ENCODE measurements at places on chromosomes 1 and 21.

DNA sequence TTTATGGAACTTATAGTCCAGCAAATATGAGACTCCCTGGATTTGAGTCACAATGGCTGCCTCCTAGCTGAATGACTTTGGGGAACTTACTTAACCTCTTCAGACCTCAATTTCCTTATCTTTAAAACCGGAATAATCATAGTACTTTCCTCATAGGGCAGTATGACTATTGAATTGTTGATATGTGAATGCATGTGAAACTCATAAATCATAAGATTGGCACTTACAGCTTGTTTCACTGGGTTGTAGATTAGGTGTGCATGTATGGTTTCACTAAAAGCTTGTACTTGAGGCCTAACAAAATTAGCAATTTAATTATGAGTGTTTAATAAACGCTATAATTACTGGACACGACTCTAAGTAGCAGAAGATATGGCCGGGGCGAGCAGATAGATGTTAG lies 72.5 kb downstream of the ST6GALNAC5 start:
- DNase-seq, result no peak

DNA sequence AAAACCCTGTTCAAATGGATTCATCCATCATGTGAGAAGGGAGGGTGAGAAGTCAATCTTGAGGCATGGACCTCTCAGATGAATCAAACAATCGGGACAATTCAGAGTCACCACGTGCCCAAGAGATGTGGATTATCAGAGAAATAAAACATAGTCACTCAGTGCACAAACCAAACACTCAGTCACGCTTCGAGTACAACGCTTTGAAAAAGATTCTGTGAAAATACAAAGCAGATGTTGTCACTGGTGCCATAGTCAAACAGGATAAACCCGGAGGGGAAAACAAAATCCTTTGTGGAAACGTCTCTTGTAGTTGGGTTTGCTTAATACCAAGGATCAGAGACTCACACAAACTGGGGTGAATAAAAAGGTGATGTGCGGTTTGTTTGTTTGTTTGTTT lies 188.4 kb downstream of the RRAGC start:
- no peak for DNase-seq

- no peak for DNase-seq
Measured at GRCh38 chr1:245051349-245052221, 103.2 kb upstream of the KIF26B start.

- no peak for DNase-seq
Measured at GRCh38 chr1:244548558-244549115, 87.6 kb downstream of the CATSPERE start.

GRCh38 chr1:14660801-14661200 lies 62.3 kb downstream of the KAZN start:
- DNase-seq, result no peak

- DNase-seq, result no peak
Measured at GRCh38 chr1:167674156-167674555, 44.1 kb downstream of the RCSD1 start.

- DNase-seq, result no peak
Measured at GRCh38 chr1:51946300-51946699, 44.2 kb downstream of the RAB3B start.

- no peak for DNase-seq
Measured at GRCh38 chr1:94858276-94858675, 38.1 kb downstream of the SLC44A3 start.

GRCh38 chr1:176925223-176925622 lies 239.3 kb downstream of the ASTN1 start:
- no peak for DNase-seq

DNA sequence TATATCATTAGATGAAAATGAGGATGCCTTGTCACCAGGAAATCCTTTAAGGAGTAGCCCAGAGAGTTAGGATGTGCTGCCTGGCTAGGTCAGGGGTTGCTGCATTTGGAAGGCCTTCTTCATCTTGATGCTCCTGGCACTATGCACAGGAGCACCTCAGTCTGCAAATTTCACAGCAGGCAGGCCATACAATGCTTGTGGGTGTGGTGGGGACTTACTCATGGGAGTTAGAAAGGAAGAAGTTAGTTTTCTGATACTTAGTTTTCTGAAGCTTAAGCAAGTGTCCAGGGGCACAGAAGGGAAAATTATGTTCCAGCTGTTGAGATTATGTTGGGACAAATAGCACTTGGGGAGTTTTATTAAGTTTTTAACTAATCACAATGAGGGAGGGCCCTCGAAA lies 11.4 kb downstream of the HLX start:
- no peak for DNase-seq

GRCh38 chr1:51754666-51755065 lies 123.9 kb downstream of the NRDC start:
- no peak for DNase-seq

DNA sequence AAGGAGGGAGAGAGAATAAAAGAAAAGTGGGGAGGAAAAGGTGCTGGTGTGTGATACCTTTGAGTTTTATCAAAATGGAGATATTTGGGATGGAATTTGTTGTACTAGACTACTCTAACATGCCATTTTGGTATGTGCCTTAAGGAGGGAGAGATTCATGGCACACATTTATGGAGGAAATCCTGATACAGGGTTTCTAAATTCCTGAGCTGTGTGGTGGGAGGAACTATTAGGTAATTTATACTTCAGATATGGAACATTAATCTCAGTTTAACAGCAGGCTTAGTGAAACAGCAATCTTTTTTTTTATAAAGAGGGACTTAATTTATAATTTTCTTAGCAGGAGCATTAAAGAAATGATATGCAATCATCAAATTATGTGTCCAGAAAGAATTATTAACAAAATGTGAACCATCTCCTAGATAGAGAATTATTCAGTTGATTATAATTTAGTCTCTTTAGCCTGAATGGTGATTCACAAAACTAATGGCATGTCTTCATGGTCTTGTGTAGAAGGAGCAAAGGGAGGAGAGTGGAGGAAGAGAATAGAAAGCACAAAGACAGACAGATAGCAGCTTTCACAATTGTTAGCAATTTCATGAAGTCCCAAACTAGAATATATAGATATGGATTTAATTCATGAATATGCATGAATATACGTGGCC lies 301.6 kb downstream of the HLX start:
- no peak for DNase-seq

DNA sequence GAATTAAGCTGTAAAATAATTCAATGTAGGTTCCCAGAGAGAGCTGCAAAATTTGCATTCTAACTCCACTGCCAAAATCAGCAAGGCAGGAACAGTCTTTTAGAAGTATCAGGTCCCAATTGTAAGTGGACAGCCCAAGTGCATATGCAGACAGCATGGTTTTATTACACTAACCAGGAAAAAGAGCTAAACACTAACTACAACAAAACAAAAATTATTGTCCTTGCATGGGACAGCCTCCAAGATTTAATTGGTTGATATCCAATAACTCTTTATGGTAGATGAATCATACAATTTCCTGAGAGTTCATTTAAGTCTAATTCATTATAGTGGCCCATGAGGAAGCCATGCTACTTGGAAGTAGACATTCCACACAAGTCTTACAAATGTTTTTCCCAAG lies 154.3 kb upstream of the ZNF648 start:
- DNase-seq, result no peak

GRCh38 chr1:26986658-26987057 lies 6.8 kb upstream of the TRNP1 start:
- no peak for DNase-seq

DNA sequence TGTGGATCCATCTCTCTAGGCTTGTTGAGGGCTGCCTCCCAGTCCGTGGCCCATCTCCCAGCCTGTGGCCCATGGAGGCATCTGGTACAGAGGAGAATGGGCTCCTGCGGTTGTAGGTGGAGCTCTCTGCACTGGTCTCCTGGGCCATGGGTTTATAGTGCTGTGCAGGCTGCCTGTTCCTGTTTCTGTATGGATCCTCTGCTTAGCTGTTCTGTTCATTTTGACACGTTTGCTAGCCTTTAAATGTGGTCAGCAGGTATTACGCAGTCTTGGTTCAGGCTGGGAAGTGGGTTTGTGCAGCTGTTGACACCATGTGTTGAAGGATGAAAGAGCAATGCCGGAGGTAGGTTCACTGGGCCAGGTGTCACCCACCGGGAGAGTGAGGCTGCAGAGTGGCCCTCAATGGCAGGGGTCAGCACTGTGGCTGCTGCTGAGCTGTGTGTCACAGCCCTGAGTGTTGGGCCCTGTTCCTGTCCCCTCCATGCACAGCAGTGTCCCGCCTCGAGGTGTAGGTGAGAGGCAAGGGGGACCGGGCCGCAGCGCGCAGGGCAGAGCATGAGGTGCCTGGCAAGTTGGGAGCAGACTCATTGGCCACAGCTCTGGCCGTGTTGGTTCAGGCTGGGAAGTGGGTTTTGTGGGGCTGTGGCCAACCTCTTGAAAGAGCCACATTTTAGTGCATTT lies 39.0 kb downstream of the SNAP47 start:
- DNase-seq, result peak; percentile 30

DNA sequence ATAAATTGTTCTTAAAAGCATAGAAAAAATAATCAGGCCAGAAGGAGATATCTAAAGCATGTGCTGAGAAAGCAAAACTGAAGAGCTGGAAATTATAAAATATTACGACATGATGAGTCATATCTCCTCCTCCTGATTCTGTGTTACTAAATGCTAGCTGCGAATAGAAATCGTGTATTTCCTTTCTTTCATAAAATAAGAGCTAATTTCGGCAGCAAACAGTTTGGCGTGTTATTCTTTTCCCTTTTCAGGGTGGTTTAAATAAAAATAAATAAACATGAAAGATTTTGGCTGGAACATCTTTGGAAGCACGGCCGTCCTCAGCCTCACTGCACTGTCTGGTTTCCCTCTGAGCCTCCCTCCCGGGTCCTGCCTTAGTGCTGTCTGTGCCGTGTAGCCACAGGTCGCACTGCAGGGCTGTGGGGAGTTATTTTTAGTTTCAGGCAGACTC lies 56.0 kb downstream of the ADARB1 start:
- DNase-seq, result no peak

GRCh38 chr1:204319027-204319426 lies 40.7 kb downstream of the PLEKHA6 start:
- DNase-seq, result no peak

DNA sequence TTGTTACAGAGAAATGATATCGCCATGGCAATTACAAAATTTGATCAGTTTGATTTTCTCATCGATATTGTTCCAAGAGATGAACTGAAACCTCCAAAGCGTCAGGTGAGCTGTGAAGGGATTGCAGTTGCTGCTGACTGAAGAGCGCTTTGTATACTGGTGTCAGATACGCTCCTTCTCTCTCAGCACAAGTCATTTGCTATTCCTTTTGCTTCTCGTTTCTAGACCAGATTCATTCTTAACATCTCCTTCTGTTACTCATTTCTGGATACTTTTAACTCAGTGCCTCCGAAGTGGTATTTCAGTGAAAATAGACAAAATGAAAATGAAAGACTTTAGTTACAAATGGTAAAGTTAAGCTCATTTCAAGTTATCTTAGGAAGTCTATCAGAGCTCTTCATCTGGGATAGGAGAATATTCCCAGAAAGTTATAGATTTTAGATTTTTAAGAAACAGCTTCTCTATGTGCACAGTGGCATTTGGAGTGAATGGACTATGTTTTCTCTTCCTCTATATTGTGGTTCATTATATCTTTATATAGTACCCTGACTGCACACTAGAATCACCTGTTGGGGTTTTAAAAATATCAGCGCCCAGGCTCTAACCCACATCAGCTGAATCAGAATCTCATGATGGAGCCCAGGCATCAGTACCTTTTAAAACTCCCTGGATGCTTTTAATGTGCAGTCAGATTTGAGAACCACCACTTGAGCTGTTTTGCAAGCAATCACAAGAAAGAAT lies 30.3 kb upstream of the KCNQ4 start:
- DNase-seq, result no peak

DNA sequence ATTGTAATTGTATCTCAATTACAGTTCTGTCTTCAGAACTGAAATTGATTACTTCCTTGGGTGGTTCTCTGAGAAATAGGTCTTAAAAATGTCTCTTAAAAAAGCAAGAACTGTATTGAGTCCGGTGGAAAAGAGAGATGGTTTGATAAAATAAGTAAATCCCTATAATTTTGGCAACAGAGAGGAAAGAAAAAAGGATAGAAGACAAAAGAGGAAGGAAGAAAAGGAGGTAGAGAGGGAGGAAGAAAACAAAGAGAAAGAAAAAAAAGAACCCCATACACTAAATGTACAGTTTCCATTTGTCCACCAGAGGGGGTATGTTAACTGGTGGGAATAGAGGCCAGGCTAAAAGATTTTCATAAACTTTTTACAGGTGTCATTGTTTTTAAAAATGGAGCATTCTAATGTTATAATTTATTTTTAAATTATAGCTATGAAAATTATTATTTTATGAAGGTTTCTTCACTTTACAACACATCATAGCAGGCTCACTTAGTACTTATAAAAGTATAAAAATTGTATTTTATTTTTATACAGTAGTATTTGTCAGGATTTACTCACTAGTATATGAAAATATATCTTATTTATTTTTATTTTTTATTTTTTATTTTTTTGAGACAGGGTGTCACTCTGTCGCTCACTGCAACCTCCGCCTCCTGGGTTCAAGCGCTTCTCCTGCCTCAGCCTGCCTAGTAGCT lies 2.1 kb upstream of the UBE2T start:
- peak; percentile 65 for DNase-seq

DNA sequence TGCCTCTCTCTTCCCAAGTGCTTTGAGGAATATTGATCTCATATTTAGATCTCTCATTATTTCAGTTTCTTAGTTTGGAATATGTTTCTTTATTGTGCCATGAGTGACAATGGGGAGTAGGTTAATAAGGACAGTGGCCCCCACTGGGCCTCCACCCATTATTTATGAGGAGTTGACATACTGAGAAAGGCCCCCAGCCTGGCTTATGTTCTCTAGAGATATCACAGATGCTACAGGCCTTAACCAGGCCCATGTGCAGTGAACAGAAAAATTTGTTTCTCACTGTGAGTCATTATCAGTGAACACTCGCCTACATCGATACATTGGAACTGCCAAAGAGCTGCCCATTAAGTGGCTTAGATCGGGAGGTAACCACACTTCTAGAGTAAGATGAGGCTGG lies 35.7 kb upstream of the SYT6 start:
- no peak for DNase-seq

DNA sequence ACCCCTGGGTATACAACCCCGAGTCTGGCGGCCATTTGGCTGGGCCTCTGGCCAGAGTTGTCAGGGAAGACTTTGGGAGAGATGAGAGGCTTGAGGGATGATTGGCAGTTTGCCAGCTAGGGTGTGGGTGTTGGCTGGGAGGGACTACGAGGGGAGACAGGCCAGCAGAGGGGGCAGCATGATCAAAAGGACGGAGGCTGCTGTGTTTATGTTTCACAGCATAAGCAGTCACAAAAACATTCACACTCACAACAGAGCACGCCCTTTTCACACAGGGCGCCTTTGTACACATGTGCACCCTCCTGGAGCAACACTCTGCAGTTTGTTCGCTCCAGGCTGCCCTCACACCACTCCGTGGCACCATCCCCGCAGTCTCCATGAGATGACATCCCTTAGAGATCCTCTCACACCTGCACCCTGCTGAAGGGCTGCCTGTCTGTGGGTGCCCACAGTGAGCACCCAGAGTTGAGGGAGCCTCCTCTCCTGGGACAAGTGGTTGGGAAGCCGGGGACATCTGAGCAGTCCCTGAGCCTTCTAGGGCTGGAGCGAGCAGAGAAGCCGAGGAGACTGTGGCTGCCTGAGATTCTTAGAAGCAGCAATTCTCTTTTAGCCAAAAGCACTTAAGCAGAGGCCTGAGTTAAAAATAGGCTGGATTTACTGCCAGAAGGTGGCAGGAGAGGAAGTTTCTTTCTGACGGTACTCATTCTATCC lies 15.4 kb downstream of the EFNA3 start:
- DNase-seq, result peak; percentile 29
